Omental fat pad (tissue), 4 donors: ENCODE measurements at places on chromosomes 12 and 14.

GRCh38 chr14:26870722-26871617 lies 273.1 kb upstream of the NOVA1 start:
- no peak for DNase-seq

- no peak for DNase-seq
Measured at GRCh38 chr12:43307126-43307525, 244.9 kb downstream of the ADAMTS20 start.

DNA sequence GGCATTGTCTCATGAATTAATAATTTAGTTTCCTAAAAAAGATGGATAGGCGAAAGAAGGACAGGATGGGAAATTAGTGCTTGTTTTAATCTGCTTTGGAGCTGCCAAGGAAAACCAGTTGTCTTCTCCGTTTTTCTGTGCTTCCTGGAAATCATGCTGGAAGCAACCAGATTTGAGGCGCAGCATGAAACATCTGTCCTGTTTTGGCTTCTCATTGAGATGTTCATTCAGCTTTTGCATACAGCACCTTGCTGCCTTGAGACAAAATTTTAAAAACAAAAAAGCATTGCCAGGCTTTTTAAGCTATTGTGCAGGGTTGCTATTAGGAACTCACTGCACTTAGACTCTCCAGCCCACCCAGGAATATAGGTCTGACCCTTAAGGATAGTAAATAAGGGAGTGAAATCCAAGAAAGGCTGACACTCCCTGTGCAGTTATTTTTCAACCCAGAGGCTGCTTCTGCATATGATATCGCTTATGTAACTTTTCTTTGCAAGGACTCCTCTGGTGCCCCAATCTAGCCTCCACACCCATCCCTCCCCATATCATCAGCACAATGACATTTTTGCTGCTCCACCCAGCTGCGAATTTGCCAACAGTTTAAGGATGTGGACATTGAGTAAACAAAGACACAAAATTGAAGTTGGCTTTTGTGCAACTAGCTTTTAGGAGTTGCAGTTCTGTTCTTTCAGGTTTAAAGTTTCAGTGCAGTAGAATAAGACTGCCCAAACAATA lies 46.9 kb upstream of the MDM1 start:
- DNase-seq = no peak

GRCh38 chr12:109732321-109733305 lies 19.0 kb downstream of the FAM222A start:
- no peak for DNase-seq

DNA sequence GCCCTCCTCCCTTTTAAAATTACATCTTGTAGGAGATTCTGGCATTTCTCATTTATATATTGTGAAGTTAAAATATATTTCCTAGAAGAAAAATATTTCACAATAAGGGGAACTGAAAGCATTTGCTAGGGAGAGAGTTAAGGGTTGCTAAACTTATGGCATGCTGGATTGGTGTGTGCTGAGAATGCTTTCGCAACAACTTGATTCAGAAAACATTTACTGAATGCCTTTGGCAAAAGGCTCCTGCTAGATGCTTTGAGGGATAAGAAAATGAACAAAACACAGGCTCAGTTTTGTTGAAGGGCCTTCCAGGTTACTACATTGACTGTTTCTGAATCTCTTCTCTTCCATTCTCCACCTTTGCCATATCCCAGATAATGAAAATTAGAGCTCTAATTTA lies 67.5 kb downstream of the DIP2B start:
- no peak for DNase-seq

DNA sequence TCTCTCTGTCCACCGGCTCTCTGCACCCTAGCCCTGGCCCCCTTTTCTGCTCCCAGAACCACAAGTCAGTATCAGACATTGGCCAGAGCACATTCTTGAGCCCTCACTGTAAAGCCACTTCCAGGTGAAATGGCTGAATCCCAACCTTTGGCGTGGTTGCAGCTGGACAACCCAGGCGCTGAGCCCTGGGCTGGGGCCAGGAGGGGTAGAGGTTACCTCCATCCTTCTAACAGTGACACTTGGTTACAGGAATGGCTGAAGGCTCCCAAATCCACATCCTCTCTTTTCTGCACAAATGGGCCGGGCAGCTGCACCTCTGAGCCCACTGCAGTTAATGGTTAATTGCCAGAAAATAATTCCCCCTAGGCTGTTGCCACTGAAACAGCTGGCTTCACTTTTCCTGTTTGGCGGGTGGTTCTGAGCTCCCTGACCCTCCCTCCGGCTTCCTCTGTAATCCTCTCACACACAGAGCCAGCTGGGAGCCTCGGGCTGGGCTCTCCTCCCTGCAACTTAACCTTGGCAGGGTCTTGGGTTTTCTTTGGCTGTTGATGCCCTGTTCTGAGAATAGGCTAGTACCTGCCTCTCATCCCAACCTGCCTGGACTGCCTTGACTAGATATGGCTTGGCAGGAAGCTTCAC lies 44.1 kb downstream of the TSPAN11 start:
- no peak for DNase-seq

DNA sequence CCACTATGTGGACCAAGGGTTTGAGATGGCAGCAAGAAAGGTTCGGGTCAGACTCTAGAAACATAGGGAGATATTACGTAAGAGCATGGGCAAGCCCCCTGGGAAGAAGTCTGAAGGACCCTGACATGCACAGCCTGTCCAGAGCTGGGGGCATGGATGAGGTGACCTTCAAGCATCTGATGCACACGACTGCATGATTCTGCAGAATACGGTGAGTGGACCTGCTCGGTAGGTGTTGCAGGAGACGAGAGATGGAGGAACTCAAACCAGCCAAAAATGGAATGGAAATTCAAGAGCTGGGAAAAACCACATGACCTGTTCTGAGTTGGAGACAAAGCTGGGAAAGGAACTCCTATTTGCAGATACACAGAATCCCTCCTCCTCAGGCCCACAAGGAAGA lies 43.6 kb downstream of the ANO2 start:
- no peak for DNase-seq

DNA sequence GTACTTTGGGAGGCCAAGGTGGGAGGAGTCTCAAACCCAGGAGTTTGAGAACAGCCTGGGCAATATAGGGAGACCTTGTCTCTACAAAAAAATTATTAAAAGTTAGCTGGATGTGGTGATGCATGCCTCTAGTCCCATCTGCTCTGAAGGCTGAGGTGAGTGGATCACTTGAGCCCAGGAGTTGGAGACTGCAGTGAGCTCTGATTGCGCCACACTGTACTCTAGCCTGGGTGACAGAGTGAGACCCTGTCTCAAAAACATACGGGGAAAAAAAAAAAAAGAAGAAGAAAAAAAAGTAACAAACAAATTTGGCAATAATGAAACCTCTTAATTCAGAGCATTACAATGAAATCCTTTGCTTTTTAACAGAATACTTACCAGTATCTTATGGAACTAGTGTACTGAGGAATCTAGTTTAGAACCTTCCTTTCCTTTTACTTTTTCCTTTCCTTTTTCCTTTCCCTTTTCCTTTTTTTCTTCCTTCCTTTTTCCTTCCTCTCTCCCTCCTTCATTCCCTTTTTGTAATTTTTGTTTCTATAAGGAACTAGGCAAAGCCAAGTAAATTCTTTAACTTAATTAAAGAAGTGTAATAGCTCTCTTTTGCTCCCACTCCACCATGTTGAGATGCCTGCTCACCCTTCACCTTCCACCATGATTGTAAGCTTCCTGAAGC lies 12.2 kb upstream of the CNOT2 start:
- no peak for DNase-seq

DNA sequence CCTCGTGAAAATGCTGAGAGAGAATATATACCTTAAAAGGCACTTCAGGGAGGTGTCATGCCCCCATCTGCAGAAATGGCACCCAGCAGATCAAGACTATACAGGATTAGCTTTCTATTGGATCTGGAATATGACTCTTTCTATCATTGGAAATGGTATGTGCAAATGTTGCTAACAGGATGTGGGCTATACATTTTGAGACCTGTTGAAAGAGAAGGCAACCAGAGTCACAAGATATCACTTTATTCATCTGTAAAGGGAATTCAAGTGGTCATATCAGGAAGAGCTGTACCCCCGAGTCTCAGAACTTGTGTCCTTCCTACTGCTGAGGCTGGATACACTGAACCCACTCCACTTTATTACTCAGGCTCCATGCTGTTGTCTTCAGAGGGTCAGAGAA lies 46.1 kb upstream of the FRMD6 start:
- no peak for DNase-seq

DNA sequence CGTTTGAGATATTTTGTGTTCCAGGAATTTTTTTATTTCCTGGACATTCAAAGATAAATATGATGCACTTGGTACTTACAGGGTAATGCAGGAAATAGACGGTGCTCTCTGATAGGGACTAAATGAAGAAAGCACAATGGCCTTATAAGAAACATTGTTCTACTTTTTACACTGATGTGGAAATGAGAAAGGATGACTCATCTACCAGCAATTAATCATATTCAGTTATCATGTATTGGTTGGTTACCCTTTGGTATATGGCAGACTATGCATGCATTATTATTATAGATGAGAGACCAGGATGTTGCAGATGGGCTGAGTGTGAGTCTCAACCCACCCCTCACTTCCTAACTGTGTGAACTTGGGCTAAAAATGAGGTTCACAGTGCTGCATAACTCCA lies 222.2 kb downstream of the FLRT2 start:
- no peak for DNase-seq

DNA sequence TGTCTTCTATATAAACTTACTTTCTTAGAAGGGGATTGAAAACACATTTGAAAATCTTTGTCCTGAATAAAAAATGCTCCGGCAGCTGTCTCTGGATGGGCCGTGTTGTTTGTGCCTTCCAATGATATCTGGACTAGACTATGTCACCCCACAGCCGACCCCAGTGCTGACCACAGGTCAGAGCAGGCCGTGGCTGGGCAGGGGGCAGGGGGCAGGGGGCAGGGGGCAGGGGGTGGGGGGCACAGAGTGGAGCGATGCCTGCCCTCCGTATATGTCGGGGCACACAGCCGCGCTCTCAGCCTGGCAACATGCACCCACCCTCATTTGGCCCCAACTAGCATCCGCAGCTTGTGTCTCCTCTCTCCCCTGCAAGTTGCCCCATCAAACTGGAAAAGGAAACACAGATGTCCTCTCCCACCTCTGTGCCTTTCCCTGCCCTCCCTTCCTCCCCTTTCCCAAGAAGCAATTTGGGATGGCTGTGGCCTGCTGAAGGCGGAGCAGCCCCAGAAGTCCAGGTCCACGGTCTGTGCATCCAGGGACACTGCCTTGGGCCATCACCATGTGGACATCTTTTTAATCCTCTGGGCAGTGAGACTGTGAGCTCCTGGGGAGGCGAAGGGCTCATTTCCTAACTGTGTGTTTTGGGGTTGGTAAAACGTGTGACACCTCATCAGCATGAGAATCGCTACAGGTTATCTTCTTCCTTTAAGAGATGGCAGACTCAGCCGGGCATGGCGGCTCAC lies 295.7 kb upstream of the RTL1 start:
- DNase-seq = peak; percentile 5

- no peak for DNase-seq
Measured at GRCh38 chr12:42017051-42017450, 127.6 kb downstream of the GXYLT1 start.

- no peak for DNase-seq
Measured at GRCh38 chr12:116708826-116709756, 28.8 kb downstream of the SPRING1 start.

GRCh38 chr12:76003355-76003638 lies 28.3 kb downstream of the PHLDA1 start:
- no peak for DNase-seq

DNA sequence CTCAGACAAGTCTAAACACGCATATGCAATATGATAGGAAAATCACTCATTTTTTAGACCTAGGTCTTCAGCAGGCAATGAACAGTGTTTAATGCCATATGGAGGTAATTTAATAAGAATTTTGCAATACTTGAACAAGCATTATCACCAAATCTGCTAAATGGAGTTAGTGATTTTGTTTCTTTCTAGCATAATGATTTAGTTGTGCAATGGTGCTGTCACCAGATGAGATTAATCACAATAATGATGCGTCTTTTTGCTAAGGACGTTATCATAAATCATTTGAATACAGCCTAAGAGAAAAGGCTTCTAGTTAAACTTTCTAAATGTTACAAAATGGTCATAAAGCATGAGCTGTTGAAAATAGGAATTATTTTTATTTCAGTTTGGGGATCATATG lies 170.0 kb upstream of the SLC16A7 start:
- no peak for DNase-seq

DNA sequence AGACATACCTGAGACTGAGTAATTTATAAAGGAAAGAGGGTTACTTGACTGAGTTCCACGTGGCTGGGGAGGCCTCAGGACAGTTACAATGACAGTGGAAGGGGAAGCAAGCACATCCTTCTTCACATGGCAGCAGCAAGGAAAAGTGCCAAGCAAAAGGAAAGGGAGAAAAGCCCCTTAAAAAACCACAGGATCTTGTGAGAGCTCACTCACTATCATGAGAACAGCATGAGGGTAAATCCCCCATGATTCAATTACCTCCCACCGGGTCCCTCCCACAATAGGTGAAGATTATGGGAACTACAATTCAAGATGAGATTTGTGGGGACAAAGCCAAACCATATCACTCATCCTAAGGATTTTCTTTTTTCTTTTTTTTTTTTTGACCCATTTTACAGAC lies 177.8 kb upstream of the EEA1 start:
- no peak for DNase-seq

- no peak for DNase-seq
Measured at GRCh38 chr14:49584058-49584457, 2.1 kb downstream of the RPS29 start.

- DNase-seq = no peak
Measured at GRCh38 chr14:60309867-60310552, 61.0 kb downstream of the PPM1A start.
